NCI-H1417 treated with DMSO at 0.1 percent for 48 hours (cell line): ENCODE measurements at places on chromosomes 5 and 9.
A peak's percentile ranks its signal among the peaks of the same experiment; 100 is the strongest.

- DNase-seq = peak; percentile 65
These were observed 647.8 kb downstream of the TAF11L14 start for GRCh38 chr5:18281947-18282581.

- no peak for DNase-seq
These were observed 3.4 kb upstream of the RHOBTB3 start for GRCh38 chr5:95727764-95728191.

GRCh38 chr5:168184103-168184502 is 107.3 kb upstream of the WWC1 start:
- no peak for DNase-seq

- DNase-seq = no peak
These were observed 233.8 kb upstream of the MPDZ start for GRCh38 chr9:13513286-13513685.

- DNase-seq = no peak
These were observed 64.8 kb downstream of the HABP4 start for GRCh38 chr9:96514800-96515158.

DNA sequence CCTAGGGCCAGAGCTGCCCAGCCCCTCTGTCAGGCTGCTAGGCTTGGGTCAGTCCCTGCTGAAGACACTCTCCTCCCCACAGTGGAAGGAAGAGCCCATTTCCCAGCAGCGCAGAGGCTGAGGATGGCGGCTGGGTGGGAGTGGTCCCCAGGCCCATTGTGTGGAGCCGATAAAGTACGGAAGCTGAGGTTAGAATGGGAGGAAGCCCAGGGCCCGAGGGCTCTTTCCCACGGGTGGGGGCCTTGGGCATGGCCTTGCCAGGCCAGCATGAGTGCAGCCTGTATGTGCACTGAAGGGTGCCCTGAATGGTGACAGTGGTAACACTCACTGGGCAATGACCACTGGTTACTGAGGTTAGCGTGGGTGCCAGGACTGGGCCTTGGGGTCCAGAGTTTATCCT is 125.9 kb downstream of the RGS3 start:
- no peak for DNase-seq

DNA sequence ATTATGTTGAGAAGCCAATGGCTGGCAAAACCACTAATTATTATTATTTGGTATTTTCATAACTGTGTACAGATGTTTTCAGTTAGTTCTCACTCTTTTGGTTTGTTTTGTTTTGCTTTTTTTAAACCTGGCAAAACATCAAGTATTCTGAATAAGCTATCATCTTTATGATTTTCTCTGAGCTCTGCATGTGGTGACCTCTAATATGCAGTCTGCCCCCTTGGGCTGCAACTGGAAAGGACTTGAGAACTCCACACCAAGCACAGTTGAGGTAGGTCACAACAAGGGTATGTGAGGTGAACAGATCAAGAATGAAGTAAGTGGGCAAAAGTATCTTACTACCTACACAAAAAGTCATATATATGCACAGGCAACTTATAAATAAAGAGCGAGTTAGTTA is 202.2 kb downstream of the NFIB start:
- no peak for DNase-seq

DNA sequence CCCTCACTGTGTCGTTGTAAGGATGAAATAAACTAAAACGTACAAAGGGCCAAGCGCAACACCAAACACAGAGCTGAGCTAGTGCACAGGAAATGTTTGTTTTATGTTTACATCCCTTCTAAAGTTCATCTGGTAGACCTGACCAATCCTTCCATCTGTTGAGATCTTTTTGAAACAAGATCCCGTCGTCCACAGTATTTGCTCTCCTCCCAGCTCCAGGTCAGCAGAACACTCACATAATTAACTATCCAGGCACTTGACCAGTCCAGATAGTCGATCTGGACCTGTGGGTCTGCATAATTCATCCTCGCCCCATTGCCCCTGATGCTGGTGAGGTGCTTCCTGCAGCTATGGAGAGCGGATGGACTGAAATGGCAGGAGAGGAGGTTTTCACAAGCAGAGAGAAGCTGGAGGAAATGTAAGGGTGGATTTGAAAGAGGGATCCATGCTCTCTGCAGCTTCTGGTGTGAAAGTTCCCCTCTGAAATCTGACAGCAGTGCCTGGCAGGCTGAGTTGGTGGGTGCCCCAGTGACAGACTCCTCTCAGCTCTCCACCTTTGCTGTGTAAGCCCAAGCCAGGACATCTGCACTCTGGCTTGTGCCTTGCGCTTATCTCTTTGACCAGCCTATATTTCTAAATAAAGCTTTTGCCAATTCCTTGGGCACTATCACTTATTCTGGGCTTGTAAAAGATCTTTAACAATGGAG is 102.4 kb downstream of the TTLL11 start:
- DNase-seq = no peak

DNA sequence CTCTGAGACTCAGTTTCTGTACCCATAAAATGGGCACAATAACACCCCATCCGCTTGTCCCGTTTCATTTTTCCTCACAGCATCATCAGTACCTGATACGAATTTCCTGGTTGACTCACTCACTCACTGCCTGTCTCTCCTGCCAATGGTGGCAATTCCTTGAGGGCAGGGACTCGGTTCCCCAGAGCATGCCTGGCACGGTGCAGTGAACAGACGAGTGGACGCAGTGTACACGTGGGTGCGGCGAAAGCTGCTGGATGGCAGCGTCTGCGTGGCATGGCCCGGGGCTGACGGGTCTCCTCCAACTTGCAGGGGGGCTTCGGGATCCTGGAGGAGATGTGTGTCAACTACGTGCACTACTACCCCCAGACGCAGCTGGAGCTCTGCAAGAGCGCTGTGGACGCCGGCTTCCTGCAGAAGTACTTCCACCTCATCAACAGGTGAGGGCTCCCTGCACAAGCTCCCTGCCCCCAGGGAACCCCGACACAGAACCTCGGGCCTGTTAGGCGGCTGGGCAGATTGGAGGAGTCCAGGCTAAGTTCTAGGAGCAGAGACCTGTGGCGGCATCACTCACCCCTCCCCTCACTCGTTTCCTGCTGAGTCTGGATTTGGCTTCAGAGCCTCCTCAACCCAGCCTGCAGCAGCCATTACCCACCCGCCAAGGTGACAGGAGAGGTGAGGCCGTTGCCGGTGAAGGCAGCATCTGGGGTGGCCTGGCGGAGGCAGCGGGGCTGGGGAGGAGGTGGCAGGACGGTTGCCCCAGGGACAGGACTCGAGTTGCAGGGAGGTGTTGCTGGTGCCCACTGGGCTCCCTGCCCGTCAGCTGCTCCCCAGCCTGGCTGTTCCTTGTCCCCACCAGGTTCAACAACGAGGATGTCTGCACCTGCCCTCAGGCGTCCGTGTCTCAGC is 20.3 kb downstream of the DBH start:
- no peak for DNase-seq

DNA sequence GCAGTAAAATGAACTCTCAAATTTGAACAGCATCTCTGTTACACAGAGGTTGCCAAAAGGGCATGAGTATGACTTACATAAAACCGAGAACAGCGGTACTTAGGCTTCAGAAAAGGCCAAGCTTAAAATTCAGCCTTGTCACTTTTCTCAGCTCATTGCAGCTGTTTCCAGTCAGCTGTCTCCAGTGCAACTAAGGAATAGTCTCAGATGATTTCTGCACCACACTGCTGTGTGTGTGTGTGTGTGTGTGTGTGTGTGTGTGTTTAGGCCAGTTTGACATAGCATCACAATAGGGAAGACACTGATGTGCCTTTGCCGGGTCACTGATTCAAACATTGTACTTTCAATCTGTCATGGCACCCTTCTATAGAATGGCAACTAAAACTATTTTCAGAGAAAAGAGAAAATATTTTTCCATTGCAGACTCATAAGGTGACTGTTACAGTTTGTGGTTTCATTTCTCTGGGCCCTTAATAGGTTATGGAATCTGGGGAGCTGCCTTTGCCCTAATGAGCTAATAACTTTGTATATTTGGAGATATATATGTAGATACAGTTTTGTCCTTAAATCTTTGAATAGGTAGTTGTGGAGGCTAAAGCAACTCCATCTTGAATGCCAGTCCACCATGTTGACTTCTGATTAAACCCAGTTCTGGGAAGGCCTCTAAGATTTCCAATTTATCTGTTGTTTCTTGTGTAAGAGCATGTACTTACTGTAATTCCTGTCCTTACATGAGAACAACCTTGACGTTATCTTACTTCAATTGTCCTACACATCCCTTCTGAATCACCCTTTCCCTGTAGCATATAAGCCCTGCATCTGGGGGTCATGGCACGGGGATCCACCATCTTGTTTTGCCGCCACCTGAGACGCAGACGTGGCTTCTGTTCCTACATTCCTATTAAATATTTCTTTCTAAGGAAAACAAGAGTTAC is 4.5 kb downstream of the LSM11 start:
- no peak for DNase-seq

- DNase-seq = no peak
These were observed 238.3 kb downstream of the FBXL17 start for GRCh38 chr5:108143581-108143980.

DNA sequence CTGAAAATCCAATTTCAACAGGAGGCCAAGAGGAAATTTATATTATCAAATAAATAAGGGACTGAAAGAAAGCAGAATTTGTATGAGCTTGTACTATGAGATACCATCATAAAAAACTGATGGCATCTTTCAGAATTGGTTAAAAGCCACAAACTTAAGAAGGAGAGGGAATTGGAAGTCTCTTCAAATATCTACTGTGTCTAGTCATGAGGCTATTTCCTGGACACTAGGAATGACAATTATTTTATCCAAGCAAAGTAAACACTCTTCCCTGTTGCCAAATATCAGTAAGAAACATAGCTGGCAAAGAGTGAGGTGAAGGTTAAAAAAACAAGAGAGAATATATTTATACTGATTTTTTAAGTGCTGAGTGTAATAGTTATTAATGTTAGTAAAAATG is 101.5 kb upstream of the ARRDC3 start:
- DNase-seq = no peak

DNA sequence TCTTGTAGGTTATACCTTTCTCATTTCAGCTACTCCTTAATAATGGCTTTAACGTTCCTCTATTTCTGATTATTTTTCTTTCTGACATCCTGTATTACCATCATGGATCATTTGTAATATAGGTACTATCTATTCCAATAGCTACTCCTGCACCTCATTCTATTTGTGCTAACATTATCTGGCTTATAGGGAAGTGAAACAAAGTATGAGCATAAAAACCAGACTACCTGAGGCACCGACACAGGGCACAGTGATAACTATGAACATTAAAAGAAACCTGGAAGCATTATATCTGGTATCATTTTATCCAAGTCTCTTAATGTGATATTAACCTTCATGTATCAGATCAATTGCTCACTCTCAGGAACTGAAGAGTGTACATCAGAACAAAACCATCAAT is 407.3 kb downstream of the DMRT2 start:
- no peak for DNase-seq

- no peak for DNase-seq
These were observed 1.1 kb upstream of the ANXA2R start for GRCh38 chr5:43041110-43041668.

DNA sequence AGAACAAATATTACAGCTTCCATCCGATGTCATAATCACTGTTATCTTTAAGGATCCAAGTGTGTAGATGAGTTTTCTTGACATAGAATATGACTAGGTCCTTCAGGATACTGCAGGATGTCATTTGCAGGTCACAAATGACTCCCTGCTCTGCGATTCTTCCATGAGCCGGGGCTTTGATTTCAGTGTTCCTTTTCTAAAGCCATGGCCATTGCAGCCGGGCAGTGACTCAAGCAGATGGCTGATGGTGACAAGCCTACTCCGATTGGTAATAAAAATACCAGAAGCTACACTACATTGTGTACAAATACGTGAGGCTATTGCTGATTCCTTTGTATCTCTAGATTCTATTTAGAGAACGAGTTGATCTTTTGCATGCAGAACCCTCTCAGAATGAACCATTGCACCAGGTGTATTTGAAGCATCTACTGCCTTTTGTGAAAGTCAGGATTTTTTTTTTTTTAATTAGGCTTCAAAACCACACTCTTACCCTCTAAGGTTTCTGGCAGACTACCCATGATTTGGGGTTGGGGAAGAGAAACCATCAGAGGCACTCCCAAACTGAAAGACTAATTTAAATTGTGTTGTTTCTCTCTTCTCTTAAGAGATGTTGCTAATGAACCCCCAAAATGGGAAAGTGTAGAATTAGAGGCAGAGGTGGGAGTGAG is 271.0 kb upstream of the ADRA1B start:
- DNase-seq = no peak

DNA sequence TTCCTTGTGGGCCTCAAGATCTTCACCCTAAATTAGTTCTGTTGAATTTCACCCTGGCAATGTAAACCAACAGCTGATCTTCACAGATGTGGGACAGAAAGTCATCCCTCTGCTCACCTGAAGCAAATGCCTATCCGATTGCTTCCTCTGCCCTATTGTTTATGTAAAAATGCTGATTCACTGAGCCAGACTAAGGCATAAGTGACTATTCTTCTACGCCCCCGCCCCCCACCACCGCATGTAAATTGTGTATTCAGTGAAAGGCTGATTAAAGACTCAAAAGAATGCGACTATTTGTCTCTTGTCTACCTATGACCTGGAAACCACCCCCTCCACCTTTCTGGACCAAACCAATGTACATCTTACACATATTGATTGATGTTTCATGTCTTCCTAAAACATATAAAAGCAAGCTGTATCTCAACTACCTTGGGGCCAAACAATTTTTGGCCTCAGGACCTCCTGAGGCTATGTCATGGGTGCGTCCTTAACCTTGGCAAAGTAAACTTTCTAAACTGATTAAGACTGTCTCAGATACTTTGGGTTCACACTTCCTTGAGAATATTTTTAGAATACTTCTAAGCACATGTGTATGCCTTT is 129.7 kb upstream of the BOD1 start:
- DNase-seq = no peak

DNA sequence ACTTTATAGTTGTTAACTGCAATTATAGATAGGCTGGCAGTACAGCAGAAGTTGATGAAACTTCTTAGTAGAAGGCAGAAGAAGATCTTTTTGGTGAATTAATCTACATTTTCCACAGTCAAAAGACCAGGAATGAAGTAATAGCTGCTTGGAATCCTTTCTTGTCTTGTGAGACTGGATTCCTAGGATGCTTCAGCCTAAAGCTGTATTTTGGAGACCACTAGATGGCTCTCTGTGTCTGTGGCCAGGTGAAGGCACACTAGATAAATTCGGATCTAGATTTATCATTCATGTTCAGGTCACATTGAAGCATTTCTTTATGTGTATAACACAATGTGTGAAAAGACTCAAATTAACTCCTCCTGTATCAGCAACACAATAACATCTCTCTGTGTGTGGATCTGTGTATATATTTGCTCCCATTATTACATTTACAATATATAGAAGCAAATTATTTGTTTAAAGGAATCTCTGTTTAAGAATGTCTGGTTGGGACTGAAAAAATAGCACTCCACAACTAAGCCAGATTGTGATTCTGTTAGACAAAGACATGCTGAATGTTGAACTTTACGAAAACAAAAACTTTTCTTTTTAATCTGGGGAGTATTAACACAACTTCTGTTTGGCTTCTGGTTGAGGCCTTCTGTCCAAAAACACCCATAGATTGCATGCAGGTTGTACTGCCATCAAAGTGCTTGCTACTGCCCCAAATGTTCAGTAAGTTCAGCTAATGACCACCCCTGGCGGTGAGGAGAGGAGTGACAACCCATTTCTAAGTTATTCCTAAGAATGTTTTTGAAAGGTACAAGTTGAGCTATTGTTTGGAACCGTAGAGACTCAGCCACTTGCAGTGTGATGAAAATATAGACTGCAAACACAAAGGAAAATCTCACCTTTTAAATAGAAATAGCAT is 10.6 kb downstream of the GRIN3A start:
- no peak for DNase-seq
